Liver (tissue), 10 donors: ENCODE measurements at places on chromosomes 7 and 10.

- no peak for DNase-seq
These were observed 11.6 kb downstream of the PANK1 start for GRCh38 chr10:89633484-89633883.

GRCh38 chr7:20730611-20731010 lies 56.1 kb downstream of the SP8 start:
- DNase-seq = no peak

- DNase-seq = no peak
These were observed 425.7 kb upstream of the SEMA3D start for GRCh38 chr7:85612514-85612913.

GRCh38 chr7:26157520-26158105 lies 5.6 kb downstream of the NFE2L3 start:
- DNase-seq = no peak

DNA sequence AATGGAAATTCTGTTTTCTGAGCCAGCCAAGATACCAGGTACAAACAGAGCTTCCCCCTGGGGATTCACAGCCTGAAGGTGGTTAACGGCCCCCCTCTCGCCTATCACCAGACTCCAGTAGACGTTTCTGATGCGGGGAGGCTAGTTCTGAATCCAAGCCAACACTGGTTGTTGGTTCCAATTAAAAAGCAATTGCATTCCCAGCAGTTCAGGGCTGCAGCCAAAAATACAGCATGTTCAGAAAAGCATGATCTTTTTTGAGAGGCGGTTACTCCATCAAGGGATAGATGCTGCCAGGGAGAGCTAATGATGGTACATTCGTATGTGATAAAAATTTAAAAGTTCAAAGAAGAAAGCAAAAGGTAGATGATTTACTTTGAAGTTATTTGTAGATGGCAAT lies 481.0 kb downstream of the GALNT17 start:
- DNase-seq = no peak
